Activated CD8-positive, alpha-beta memory T cell treated with anti-CD3 and anti-CD28 coated beads, Interleukin-2, amount 50 U/mL, for 4 hours (primary cell): ENCODE measurements at places on chromosomes 4 and X.

DNA sequence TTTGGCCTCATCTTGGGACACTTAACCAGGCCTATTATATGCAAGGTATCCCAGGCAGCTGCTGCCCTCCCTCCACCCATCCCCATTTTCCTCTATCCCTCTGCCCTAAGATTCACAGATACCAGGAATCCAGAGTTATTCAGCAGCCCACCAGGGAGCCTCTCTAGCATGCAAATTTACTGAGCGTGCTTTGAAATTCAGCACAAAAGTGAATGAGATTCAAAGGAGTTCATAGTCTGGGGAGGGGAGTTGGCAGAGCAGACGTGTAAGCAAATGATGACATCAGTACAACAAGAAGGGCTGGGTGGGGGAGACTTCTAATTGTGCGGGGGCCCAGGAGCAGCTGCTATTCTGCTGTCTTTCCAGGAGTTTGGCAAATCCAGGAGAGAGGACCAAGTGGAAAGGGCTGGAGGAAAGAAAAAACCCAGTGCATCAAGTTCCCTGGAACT is 1.7 kb upstream of the MTM1 start:
- DNase-seq: no peak

GRCh38 chr4:52704661-52705060 is 45.6 kb upstream of the USP46 start:
- DNase-seq: no peak

DNA sequence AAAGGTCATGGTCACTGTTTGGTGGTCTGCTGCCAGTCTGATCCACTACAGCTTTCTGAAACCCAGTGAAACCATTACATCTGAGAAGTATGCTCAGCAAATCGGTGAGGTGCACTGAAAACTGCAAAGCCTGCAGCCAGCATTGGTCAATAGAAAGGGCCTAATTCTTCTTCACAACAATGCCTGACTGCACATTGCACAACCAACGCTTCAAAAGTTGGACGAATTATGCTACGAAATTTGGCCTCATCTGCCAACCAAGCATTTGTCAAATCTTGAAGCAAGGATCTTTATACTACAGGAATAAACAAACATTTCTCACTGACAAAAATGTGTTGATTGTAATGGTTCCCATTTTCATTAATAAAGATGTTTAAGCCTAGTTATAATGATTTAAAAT is 90.4 kb downstream of the EIF4E start:
- DNase-seq: no peak

- no peak for DNase-seq
Measured at GRCh38 chr4:129092631-129093190, 628 bp downstream of the SCLT1 start.
